ENCODE measurements at places on chromosomes 4 and X. TPM values are rescaled to one million over a fixed set of nuclear protein-coding genes. Genes with fewer than 3 reads are reported as not detected.

DNA sequence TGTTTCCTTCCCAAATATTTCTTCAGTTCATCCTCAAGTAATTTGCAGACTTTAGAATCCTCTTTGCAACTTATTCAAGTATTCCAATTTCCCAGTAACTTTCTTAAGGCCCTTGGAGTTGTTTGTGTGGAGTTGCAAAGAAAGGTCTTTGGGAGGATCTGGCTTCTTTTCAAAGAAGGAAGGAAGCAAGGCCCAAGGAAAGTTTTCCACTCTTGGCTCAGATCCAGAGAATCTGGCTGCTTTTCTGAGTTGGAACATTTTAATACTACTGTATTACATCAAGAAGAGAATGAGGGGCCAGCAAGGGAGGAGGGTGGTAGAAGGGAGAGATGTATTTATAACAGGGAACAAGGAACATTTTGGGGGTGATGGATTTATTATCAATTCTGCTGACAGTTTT lies 10.5 kb downstream of the CDX4 start:
- DNase-seq = no peak

GRCh38 chr4:140078366-140078765 lies 75.6 kb downstream of the MAML3 start:
- DNase-seq = no peak

- peak; percentile 63 for DNase-seq
Observed at GRCh38 chr4:134470544-134470943, 269.0 kb upstream of the PABPC4L start.

DNA sequence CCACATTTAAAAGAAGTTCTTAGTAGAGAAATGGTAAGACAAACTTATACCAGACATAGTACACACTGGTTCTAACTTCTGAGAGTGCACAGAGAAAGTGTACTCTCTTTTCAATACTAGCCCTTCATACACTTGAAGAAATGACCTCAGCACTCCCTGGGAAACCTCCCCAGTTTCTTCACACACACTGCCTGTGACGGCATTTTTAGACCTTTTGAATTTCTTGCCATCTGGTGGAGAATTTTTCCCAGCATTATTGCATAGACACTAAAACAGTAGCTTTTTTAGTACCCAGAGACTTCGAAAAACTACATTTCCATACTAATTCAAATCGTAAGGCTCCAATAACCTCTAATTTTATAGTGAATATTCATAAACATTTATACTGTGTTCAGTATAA lies 341.6 kb upstream of the MAOA start:
- no peak for DNase-seq

IL3RA gene
- 0.78 TPM for total RNA-seq

CPLX1 gene
- total RNA-seq = 2.0 TPM

All from body of pancreas (tissue), 4 donors.